IMR-90 (cell line): ENCODE measurements at places on chromosomes 7 and 10. TPM values are rescaled to one million over a fixed set of nuclear protein-coding genes. Genes with fewer than 3 reads are reported as not detected.

The ADARB2 gene
- total RNA-seq = not detected in 2 replicates

The PPP1R3C gene
- 61.7 and 62.9 TPM in 2 replicates for total RNA-seq

The GJD4 gene
- not detected in 2 replicates for total RNA-seq

The P4HA1 gene
- 241 and 376 TPM in 2 replicates for total RNA-seq

The TFR2 gene
- under 0.01 and 0.18 TPM in 2 replicates for total RNA-seq

The GPR37 gene
- 9.2 and 9.3 TPM in 2 replicates for total RNA-seq

The CHST12 gene
- 3.8 and 4.7 TPM in 2 replicates for total RNA-seq

The APBB1IP gene
- not detected in 2 replicates for total RNA-seq

The FAM180A gene
- total RNA-seq = 1.3 and 1.4 TPM in 2 replicates

The CYP3A7 gene
- total RNA-seq = not detected in 2 replicates

The ADK gene
- 40.9 and 50.8 TPM in 2 replicates for total RNA-seq

The NPM3 gene
- total RNA-seq = 112 and 122 TPM in 2 replicates

The ODAD2 gene
- 0.72 and 1.1 TPM in 2 replicates for total RNA-seq

The STOX1 gene
- under 0.01 and 0.18 TPM in 2 replicates for total RNA-seq

The GPRIN2 gene
- total RNA-seq = under 0.01 TPM in 1 of 2 replicates, not detected in the other

The NPTX2 gene
- under 0.01 TPM in 2 replicates for total RNA-seq

The GIMAP6 gene
- not detected in 2 replicates for total RNA-seq

The SPDYE3 gene
- not detected in 2 replicates for total RNA-seq

The GNAT3 gene
- total RNA-seq = not detected in 2 replicates

The FOXP2 gene
- total RNA-seq = 1.1 and 1.7 TPM in 2 replicates

The PON1 gene
- total RNA-seq = not detected in 2 replicates

The CLEC2L gene
- not detected in 2 replicates for total RNA-seq

The KLF14 gene
- not detected in 2 replicates for total RNA-seq

The NRAP gene
- total RNA-seq = not detected in 2 replicates

The TRIP6 gene
- total RNA-seq = 36.4 and 39.2 TPM in 2 replicates

The RBP4 gene
- total RNA-seq = not detected in 2 replicates

The NCF1 gene
- total RNA-seq = not detected in 2 replicates

The GTPBP4 gene
- total RNA-seq = 46.2 and 71.7 TPM in 2 replicates

The CFTR gene
- under 0.01 and 0.18 TPM in 2 replicates for total RNA-seq

The LSM8 gene
- total RNA-seq = 9.7 and 33.9 TPM in 2 replicates

The SLC26A4 gene
- total RNA-seq = 0.56 and 1.1 TPM in 2 replicates

The PAPOLB gene
- under 0.01 TPM in 2 replicates for total RNA-seq

The INHBA gene
- 112 and 133 TPM in 2 replicates for total RNA-seq

The UROS gene
- 56.5 and 63.6 TPM in 2 replicates for total RNA-seq

The ENTPD1 gene
- total RNA-seq = under 0.01 TPM in 1 of 2 replicates, not detected in the other

The PKD2L1 gene
- not detected in 2 replicates for total RNA-seq

The GBX1 gene
- not detected in 2 replicates for total RNA-seq

The CAPZA2 gene
- 133 and 229 TPM in 2 replicates for total RNA-seq

The CPA2 gene
- not detected in 2 replicates for total RNA-seq

The KCND2 gene
- total RNA-seq = under 0.01 TPM in 2 replicates

The EIF5AL1 gene
- 1.1 and 1.7 TPM in 2 replicates for total RNA-seq

The SPDYE2 gene
- not detected in 2 replicates for total RNA-seq

The CTAGE4 gene
- not detected in 2 replicates for total RNA-seq

The PTF1A gene
- not detected in 2 replicates for total RNA-seq

The SYCE1 gene
- not detected in 2 replicates for total RNA-seq

The LIPM gene
- total RNA-seq = not detected in 2 replicates

The SPDYE11 gene
- not detected in 2 replicates for total RNA-seq

The STEAP1 gene
- 3.9 and 5.8 TPM in 2 replicates for total RNA-seq

The VIPR2 gene
- not detected in 2 replicates for total RNA-seq

The TFPI2 gene
- total RNA-seq = 48.9 and 53.6 TPM in 2 replicates

The LBX1 gene
- not detected in 2 replicates for total RNA-seq

The OPTN gene
- total RNA-seq = 34.8 and 56.9 TPM in 2 replicates
